NCI-H187 treated with DMSO at 0.1 percent for 48 hours (cell line): ENCODE measurements at places on chromosomes 3 and 15.

GRCh38 chr15:83458381-83458780 lies 11.2 kb downstream of the SH3GL3 start:
- DNase-seq = no peak

DNA sequence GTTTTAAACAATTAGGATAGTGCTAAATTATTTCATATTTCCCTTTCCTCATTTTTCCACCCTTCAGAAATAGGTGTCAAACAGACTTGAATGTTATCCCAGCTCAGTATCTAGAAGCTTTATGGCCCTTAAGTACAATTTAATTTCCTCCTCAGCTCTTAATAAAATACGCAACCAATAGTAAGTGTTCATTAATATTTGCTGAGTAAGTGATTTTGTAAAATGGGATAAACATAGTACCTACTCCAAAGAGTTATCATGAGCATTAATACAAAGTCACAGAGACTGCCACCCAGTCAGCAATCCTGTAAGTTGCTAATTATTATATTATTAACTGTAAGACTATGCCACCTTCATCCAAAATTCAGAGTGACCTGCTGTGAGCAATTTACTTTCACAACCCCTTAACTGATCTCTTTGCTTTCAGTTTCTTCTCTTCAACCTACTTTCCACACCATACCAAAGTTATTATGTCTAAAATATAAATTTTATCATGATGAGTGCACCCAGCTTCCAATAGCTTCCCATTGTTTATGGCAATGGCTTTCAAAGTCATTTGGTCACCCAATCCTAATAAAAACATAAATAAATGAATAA lies 30.7 kb upstream of the CLDN1 start:
- no peak for DNase-seq

DNA sequence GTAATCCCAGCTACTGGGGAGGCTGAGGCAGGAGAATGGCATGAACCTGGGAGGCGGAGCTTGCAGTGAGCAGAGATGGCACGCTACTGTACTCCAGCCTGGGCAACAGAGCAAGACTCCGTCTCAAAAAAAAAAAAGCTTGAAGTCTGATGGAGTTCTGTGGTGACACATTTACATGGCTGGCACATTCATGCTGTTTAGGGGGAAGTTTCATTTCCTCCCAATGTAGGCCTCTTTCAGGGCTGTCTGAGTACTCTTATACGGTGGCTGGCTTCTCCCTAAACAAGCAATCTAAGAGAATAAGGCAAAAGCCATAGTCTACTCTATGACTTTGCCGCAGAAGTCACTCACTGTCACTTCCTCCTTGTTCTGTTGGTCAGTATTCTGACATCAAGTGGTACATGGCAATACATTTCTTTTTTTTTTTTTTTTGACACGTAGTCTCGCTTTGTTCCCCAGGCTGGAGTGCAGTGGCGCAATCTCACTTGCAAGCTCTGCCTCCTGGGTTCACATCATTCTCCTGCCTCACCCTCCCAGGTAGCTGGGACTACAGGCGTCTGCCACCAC lies 41.2 kb downstream of the OIP5 start:
- no peak for DNase-seq

DNA sequence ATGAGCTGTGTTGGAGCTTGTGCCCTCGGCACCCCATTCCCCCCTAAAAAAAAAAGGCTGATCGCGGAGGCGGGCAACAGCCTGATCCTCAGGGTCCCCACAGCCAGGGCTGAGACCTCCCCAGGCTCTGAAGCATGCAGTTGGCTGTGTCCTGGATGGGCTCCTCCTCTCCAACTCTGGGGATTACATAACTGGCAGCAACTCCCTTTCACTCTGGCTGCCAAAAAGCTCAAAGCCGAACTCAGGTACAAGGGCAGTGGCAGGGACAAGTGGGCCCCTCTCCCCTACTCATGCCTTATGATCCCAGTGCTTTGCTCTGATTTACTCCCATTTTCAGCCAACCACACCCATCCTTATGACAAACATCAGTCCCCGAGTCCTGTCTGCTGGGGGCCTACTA lies 18.3 kb downstream of the TPRA1 start:
- DNase-seq = no peak

GRCh38 chr3:51371943-51372557 lies 13.0 kb upstream of the MANF start:
- no peak for DNase-seq

- no peak for DNase-seq
These were observed 83.3 kb downstream of the ADCY5 start for GRCh38 chr3:123365450-123366143.

GRCh38 chr3:17431004-17431403 lies 311.4 kb downstream of the TBC1D5 start:
- DNase-seq = no peak

GRCh38 chr15:39690881-39691634 lies 91.6 kb downstream of the FSIP1 start:
- no peak for DNase-seq

- DNase-seq = no peak
These were observed 59.9 kb downstream of the ARHGEF26 start for GRCh38 chr3:154180836-154181691.

- DNase-seq = no peak
These were observed 165.8 kb downstream of the VPS8 start for GRCh38 chr3:184977796-184978195.

DNA sequence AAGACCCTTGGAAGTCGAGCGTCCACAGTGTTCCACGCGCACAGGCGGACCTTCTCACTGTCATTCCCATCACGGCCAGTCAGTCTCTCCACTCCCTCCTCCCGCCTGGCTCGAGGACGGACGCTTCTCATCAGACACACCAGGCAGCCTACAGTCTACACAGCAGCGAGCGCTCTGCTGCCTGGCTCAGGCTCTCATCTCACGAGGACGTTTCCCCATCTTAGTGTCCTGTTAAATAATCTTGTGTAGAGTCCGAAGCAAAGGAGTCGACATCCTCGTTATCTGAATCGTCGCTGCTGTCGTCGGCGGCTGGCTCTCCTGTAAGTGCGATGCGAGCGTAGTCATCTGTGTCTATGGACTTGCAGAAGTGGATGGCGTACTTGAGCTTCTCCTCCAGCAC lies 12.4 kb upstream of the OCA2 start:
- DNase-seq = no peak

GRCh38 chr3:54014067-54014466 lies 108.3 kb upstream of the CACNA2D3 start:
- no peak for DNase-seq

GRCh38 chr15:101723171-101723873 lies 951 bp downstream of the TARS3 start:
- peak; percentile 70 for DNase-seq

DNA sequence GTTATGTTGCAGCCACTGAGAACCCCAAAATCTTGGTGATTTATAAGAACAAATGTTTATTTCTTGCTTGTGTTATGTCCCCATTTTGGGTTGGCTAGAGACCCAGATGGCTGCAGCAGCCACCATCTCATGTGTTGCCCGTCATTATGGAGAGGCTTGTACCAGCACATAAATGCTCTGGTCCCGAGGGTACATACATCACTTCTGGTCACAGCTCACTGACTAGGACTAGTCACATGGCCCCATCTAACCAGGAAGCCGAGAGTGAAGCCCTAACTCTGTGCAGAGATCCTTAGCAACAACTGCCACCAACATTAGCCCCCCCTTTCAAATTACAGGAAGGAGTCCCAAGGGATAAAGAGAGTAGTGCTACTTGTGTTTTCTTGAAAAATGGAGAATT lies 25.5 kb upstream of the HACD2 start:
- peak; percentile 90 for DNase-seq
